ENCODE measurements at places on chromosomes 5 and 9.

GRCh38 chr5:173395257-173395932 is 67.2 kb upstream of the STC2 start:
- DNase-seq = no peak

GRCh38 chr5:113321276-113321675 is 113.5 kb downstream of the TSSK1B start:
- DNase-seq = no peak

DNA sequence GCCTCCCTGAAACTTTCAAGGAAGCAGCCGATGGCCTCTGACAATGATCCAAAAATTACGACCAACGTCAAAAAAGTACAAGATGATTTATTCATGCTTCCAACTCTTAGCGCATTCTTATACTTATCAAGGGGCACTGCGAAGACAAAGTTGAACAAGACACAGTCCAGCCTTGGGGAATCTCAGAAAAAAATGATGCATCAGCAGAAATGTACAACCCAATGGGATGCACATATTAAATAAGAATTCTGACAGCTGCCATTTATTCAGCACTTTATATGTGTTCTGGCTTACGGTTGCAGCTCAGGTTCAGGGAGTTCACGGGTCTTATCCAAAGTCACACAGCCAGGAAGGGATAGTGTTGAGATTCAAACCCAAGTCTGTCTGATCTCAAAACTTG is 96.0 kb upstream of the CPLX2 start:
- no peak for DNase-seq

- DNase-seq = no peak
Measured at GRCh38 chr5:82396871-82397514, 118.8 kb upstream of the RPS23 start.

GRCh38 chr9:76405340-76405739 is 11.1 kb upstream of the RFK start:
- DNase-seq = no peak

- no peak for DNase-seq
Measured at GRCh38 chr9:86821006-86821845, 126.1 kb downstream of the GAS1 start.
